ENCODE measurements at places on chromosomes 1 and 21. TPM values are rescaled to one million over a fixed set of nuclear protein-coding genes. Genes with fewer than 3 reads are reported as not detected.

The BCL2L15 gene
- total RNA-seq: not detected

The MTHFR gene
- total RNA-seq: 13.8 TPM

The CLCNKA gene
- total RNA-seq: not detected

The NSUN4 gene
- 14.3 TPM for total RNA-seq

The MR1 gene
- 21.7 TPM for total RNA-seq

The PTPN7 gene
- not detected for total RNA-seq

The LRRC3 gene
- 0.60 TPM for total RNA-seq

The FAM3B gene
- not detected for total RNA-seq

The TEX38 gene
- total RNA-seq: not detected

The NUF2 gene
- total RNA-seq: 14.9 TPM

The PWP2 gene
- 12.8 TPM for total RNA-seq

The FCRL1 gene
- total RNA-seq: not detected

Measured in airway epithelial cell (primary cell).